Kidney epithelial cell (primary cell): ENCODE measurements at places on chromosomes 5 and 9. TPM values are rescaled to one million over a fixed set of nuclear protein-coding genes. Genes with fewer than 3 reads are reported as not detected.

Gene TCOF1
- 30.8 and 33.2 TPM in 2 replicates for total RNA-seq

Gene RAD1
- total RNA-seq, result 13.1 and 17.9 TPM in 2 replicates

Gene PTGES
- total RNA-seq, result 37.9 and 39.5 TPM in 2 replicates

Gene ENTREP1
- total RNA-seq, result 3.1 and 3.8 TPM in 2 replicates

DNA sequence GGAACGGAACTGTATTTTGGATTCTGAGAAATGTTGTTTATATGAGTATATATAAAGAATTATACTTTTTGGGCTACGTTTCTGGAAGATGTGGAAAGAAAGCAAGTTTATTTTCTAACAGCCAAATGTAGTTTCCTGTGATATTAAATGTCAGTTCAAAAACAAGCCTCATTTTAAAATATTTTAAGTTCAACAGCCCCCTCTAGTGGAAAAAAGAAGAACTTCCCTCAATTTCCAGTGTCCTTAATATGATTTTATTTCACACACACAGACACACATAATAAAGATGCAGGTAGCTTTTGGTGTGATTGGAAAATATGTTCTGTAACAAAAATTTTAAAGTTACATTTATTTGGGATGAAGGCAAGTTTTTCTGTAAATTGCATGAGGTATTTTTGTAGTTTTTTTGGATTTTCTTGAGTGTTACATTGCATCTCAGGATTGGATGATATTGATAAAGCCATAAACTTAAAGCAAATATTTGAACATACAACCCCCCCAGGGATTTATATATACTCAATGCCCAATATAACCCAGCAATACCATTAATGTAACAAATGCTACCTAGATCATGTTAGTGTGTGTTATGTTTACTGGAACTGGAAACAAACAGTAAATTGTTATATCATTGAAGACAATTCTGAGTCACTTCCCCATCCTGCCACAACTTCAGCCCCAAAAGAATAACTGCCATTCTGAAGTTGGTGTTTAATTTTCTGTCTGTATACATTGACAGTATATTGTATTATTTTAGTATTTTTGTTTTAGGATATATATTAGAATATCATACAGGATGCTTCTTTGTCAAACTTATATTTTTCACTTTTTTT, 54.0 kb downstream of the CCDC171 start:
- DNase-seq, result no peak

- peak; percentile 72 for DNase-seq
These were observed 243.8 kb downstream of the BNC2 start for GRCh38 chr9:16626577-16627130.

DNA sequence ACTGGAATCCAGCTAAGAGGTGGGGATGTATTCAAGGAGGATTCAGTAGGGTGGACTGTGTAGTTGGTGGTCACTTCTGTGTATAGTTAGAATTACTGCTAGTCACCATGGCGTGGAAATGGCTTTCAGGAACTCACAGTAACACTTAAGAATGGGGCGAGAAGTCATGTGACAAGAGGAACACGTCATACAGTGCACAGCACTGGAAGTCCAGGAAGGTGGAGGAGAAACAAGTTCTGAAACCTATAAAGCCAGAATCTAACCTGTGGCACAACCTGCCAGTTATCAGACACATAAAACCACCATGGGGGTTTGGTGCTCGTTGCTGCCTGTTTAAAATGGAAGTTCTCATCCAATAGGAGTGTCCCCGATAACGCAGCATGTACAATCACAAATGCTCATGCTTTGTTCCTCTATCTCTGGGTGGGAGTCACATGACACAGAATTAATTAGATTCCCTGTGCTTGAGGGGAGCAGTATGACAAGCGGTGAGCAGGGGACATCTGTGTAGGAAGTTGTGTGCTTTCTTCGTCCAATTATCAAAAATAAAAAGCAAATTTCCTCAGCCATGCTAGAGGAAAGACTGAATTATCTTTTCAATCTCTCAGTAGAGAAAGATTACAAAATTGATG, 193.0 kb downstream of the SPOCK1 start:
- no peak for DNase-seq

DNA sequence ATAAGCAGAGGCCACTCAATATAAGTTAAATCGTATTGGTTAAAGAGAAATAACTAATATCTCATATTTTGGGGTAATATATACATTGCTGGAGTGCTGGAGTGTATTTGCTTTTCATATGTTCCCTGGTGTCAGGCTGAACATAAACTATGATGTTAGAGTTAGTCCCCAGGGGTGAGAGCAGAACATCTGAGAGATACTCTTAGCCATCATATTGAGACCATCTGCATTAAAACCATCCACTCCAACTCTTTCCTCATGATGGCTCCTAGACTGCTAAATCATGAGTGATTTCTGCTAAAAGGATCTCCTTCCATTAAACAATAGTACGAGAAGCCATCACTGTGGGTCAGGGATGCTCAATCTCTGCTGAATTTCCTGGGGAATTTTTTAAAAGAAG, 436.2 kb downstream of the DTWD2 start:
- DNase-seq, result no peak

GRCh38 chr5:33685873-33686755, 205.7 kb downstream of the ADAMTS12 start:
- no peak for DNase-seq

DNA sequence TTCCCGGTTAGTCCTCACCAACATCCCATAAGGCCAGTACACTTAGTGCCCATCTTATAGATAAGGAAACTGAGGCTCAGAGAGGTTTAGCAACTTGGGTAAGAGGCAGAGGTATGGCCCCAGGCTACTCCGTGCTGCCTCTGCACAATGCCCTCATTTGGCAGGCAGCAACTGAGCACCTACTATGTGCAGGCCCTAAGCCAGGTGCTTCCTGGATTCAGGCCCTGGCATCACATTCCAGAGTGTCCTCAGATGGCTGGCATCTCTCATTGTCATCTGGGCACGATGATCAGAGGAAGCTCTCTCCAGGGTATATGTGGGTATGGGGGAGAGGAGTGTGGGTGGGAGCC, 53.8 kb upstream of the PSD2 start:
- no peak for DNase-seq
